ENCODE measurements at places on chromosomes 4 and X. TPM values are rescaled to one million over a fixed set of nuclear protein-coding genes. Genes with fewer than 3 reads are reported as not detected.

Gene MAGEB10
- total RNA-seq, result not detected

Gene GTPBP6
- 26.3 TPM for total RNA-seq

Gene SCML2
- 2.2 TPM for total RNA-seq

Gene ARX
- total RNA-seq, result not detected

Gene ATP1B4
- total RNA-seq, result not detected

Gene PDE5A
- total RNA-seq, result 3.6 TPM

Gene PAGE2
- total RNA-seq, result not detected

Gene PDCL2
- not detected for total RNA-seq

Gene EXOC1L
- total RNA-seq, result not detected

Gene EDA2R
- total RNA-seq, result 1.5 TPM

Gene ADGRG2
- under 0.01 TPM for total RNA-seq

Gene NKX3-2
- 0.11 TPM for total RNA-seq

Gene HTN3
- not detected for total RNA-seq

Gene BGN
- total RNA-seq, result 11.2 TPM

Gene NXF2
- not detected for total RNA-seq

Gene ZCCHC18
- total RNA-seq, result 0.98 TPM

Gene SULT1E1
- 0.22 TPM for total RNA-seq

Gene FGFBP2
- total RNA-seq, result not detected

Gene SPANXD
- not detected for total RNA-seq

Gene PLA2G12A
- 9.3 TPM for total RNA-seq

Gene TSPAN6
- 127 TPM for total RNA-seq

Gene CHIC2
- 53.3 TPM for total RNA-seq

Gene SHROOM2
- total RNA-seq, result 11.0 TPM

Gene PSAPL1
- total RNA-seq, result not detected

Gene CAMK2D
- total RNA-seq, result 60.3 TPM

Gene DCX
- total RNA-seq, result under 0.01 TPM

Gene HTN1
- total RNA-seq, result not detected

Gene EDNRA
- 0.34 TPM for total RNA-seq

Gene SOWAHD
- not detected for total RNA-seq

Gene CTAG1A
- not detected for total RNA-seq
